EH (cell line): ENCODE measurements at places on chromosomes 16 and 17.
A peak's percentile ranks its signal among the peaks of the same experiment; 100 is the strongest.

GRCh38 chr17:65181237-65182061, 44.3 kb downstream of the RGS9 start:
- DNase-seq: peak; percentile 67

GRCh38 chr16:78161023-78161729, 61.7 kb downstream of the WWOX start:
- DNase-seq: no peak

DNA sequence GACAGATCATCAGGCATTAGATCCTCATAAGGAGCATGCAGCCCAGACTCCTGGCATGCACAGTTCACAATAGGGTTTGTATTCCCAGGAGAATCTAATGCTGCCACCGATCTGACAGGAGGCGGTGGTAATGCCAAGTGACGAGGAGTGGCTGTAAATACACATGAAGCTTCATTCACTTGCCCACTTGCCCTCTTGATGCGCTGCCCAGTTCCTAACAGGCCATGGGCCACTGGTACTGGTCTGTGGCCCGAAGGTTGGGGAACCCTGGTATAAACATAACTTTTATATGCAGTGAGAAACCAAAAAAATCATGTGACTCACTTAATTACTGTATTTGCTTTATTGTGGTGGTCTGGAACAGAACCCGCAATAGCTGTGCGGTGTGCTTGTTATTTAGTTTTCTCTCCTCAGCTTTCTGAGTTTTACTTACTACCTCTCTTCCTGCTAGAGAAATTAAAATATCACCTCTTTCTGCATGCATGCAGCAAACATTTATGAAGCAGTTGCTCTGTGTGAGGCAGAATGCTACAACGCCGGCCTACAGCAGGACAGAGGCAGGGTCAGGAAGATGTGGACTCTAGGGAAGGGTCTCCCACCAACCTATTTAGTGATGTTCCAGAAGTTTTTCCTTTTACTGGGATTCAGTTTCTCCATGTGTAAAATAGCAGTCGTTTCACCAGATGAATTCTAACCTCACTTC, 151.3 kb downstream of the MAF start:
- DNase-seq: no peak

DNA sequence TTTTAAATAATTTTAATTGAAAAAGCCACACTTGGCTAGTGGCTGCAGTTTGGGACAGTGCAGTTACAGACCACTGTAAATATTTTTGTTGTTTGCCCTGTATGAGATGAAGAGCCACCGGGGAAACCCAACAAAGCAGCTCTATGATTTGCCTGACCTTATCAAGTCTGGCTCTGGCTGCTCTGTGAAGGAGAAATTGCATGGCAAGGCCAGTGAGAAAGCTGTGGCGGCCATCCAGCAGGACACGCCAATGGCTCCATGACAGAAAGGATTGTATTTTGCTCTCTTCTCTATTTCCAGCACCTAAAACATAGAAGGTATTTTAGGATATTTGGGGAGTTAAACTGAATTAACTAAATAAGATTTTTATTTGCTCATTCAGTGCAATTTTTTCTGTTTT, 330.0 kb upstream of the DYNLRB2 start:
- no peak for DNase-seq

GRCh38 chr16:15051387-15051951, 4.4 kb downstream of the NTAN1 start:
- DNase-seq: no peak
